NCI-H2107 (cell line): ENCODE measurements at places on chromosomes 11 and 22.

DNA sequence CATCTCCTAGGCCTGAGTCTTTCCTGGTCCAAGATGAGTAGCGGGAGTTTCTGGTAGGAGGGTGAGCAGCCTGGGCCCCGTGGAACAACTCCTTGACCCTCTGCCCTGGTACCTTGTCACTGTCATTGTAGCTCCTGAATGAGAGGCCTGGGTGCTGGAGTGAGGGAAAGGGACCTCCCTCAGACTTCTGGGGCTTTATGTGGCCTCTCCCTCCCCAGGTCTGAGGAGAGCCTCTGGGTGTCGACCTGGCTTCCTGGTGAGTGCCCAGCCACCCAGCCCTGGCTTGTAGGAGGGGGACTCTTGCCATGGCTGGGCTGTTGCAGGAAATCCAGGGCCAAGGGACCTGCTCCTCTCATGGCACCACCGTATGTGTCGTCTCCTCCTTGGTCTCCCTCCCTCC lies 3.9 kb downstream of the P2RY2 start:
- no peak for DNase-seq

DNA sequence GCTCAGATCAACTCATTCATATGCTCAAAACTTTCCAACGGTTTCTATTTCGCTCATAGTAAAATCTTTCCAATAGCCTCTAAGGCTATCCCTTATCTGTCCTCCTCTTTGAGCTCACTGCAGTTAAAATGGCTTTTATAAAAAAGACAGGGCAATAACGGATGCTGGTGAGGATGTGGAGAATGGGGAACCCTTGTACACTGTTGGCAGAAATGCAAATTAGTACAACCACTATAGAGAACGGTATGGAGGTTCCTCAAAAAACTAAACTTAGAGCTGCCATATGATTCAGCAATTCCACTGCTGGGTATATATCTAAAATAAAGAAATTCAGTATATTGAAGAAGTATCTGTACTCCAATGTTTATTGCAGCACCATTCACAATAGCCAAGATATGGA lies 345.6 kb downstream of the DLG2 start:
- DNase-seq: no peak

- DNase-seq: no peak
Measured at GRCh38 chr22:36816636-36817524, at the start of gene PVALB. Gene PVALB, minus strand, starts transcription at chr22:36817035. Its CDS starts 30 bp downstream, at chr22:36817005.

- no peak for DNase-seq
Measured at GRCh38 chr11:65353900-65354264, 669 bp upstream of the TIGD3 start.

GRCh38 chr11:83051760-83052671 lies 19.7 kb downstream of the RAB30 start:
- DNase-seq: no peak

GRCh38 chr11:105226091-105226490 lies 86.5 kb upstream of the CARD18 start:
- DNase-seq: no peak

DNA sequence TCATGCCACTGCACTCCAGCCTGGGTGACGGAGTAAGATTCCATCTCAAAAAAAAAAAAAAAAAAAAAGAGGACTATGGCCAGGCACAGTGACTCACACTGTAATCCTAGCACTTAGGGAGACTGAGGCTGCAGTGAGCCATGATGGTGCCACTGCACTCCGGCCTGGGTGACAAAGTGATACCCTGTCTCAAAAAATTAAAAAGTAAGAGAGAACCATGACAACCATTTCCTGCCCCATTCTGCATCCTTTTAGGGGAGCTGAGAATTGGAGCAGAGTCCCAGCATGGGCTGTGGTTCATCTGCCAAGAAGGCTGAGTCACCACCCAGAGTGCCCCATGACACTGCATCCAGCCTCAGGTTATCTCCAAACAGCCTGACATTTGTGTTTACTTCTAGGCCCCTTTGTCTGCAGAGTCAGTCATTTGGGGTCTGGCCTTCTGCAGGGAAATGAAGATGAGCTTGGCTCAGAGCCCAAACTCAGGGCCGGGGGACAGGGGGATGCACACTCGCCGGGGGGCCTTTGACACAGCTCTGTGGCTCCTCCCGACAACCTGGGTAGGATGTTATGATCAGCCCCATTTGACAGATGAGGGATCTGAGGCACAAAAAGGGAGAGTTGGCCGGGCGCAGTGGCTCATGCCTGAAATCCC lies 4.7 kb downstream of the CSDC2 start:
- no peak for DNase-seq

DNA sequence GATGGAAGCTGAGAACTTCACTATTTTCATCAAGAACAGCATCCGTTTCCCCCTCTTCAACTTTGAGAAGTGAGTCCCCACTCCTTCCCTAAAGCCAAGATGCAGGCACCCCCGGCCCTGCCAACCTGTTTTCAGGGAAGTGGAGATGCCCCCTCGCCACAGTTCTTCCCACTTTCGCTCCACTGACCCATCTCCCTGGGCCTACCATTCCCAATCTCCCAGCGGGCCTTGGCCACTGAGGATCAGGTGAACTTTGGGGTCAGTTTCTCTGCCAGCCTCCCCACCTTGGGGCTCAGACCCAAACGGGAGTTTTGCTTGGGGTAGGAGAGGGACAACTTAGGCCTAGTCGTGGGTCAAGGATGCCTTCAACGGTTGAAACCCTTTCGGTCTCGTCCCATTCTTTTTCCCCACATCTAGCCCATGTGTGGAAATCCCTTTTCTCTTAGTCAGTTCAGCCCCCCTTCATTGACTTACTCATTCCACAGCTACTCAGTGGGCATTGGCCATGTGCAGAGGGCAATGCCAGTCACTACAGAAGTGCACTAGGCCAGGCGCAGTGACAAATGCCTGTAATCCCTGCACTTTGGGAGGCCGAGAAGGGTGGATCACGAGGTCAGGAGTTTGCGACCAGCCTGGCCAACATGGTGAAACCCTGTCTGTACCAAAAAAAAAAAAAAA lies 10.6 kb downstream of the P2RX3 start:
- no peak for DNase-seq

GRCh38 chr22:47154621-47155081 lies 392.2 kb downstream of the TBC1D22A start:
- no peak for DNase-seq
